Peyer's patch (tissue), 4 donors: ENCODE measurements at places on chromosomes 2 and 18. TPM values are rescaled to one million over a fixed set of nuclear protein-coding genes. Genes with fewer than 3 reads are reported as not detected.

DNA sequence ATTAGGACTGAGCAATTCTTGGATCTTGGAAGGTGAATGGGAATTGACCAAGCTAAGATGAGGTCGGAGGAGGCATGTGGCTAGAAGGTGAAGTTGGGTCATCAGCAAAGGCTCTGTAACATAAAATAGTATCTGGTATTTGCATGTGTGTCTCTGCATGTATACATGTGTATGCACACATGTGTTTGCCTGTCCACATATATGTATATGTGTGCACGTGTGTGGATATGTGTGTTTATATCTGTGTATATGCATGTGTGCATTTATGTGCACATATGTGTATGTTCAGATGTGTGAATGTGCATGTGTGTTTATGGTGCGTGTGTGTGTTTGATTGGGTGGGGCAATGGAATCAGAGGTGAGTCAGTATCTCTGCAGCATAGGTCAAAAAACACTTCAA lies 664.3 kb downstream of the CNTNAP5 start:
- no peak for DNase-seq

DNA sequence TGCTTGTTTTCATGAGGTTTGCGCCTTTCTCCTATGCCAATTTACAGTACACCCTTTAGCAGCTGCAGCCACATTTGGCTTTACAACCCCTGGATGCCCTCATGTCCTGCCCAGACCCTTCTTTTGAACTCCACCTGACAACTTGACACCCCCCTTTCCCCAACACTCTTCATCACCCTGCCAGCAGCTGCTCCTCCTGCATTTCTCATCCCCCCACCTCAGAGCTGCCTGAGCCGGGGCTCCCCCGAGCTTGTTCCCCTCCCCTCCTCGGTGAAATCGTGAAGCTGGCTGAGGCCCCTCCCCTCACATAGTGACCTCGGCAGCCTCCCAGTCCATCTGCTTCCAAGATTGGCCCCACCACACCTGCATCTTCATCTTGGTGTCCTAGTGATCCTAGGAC lies 40.5 kb downstream of the LRRFIP1 start:
- no peak for DNase-seq

DNA sequence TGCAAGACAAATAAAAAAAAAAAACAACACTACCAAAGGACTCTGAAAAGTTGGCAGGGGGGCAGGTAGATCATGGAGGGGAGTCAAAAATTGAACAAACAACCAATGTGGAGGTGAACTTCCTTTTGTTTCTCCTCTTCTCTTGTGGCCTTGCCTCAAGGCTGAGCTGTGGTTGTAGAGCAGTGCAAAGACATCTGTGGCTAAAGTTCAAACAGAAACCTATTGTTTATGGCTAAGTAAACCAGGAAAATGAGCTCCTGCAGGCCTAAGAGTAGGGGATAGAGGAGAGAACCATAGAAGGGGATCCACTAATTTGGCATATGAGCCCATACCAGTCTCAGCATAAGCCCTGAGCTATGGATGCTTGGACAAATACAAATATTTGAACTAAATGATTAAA lies 40.2 kb upstream of the EGR4 start:
- DNase-seq: no peak

- DNase-seq: no peak
These were observed 297.5 kb downstream of the PIEZO2 start for GRCh38 chr18:10851824-10852319.

DNA sequence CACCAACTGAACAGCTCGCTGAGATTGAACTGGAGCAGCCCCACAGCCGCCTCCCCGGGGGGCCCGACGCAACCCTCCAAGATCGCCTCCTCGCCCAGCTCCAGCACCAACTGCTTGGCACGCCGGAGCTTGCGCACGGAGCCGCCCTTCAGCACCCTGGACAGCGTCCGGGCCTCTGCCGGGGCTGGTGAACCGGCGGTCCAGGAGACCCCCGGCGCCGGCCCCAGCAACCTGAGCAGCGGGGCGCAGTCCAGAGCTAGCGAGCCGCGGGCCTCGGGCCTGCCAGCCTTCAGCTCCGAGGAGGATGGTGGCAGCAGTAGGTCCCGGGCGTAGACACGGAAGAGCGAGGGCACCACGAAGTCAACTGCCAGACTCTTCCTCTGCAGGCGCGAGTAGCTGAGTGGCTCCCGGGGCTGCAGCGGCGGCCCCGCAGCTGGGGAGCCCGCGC lies 1.2 kb downstream of the ALK start:
- no peak for DNase-seq

DNA sequence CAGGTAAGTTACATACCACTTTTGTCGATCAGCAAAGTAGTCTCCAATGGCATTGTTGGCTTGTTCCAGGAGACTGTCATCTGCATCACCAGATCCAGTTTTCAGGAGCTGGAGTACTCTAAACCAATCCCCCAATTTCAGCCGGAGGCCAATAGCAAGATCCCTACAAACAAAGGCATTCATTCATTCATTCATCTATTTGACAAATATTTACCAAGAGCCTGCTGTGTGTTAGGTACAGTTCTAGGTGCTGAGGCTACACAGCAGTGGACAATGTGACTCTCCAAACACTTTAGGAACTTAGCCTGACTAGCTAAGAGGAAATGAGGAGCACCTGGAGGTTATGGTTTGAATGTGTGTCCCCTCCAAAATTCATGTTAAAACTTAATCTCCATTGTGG lies 34.4 kb upstream of the TTC32 start:
- no peak for DNase-seq

DNA sequence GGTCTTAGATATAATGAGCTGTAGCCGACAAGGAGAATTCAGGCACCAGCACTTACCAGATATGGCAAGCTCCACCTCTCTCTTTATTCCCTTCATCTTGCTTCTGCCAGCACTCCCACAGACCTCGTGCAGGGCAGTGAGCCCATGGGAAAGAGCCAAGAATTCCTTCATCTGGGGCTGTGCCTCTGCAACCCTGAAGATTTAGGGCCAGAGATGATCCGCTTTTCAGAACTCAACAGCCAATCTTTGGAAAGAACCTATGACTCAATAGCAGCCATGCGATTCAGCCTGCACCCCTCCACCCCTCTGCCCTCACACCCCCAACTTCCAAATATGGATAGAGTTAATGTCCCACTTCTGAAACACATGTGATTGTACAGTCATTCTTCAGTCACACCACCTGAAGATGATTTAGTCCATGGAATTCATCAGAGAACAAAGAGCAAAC lies 533.7 kb upstream of the TNP1 start:
- no peak for DNase-seq

DNA sequence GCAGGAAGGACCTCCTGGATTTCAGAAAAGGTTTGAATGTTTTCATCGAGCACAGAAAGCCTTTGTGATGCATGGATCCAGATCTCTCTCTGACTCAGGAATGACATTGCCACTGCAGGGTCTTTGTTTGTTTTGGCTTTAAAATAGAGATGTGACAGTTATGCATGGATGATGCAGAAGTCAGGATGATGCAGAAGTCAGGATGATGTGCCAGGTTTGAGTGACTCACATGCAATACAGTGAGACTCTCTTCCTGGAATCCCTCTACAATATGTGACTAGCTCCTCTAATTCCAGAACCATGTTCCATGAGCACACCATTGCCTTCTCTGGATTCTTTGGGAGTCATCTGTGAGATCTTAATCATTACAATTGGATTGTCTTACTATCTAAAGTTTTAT lies 177.9 kb upstream of the RAB6C start:
- no peak for DNase-seq

- DNase-seq: no peak
These were observed 213.1 kb upstream of the MC4R start for GRCh38 chr18:60585670-60586069.

DNA sequence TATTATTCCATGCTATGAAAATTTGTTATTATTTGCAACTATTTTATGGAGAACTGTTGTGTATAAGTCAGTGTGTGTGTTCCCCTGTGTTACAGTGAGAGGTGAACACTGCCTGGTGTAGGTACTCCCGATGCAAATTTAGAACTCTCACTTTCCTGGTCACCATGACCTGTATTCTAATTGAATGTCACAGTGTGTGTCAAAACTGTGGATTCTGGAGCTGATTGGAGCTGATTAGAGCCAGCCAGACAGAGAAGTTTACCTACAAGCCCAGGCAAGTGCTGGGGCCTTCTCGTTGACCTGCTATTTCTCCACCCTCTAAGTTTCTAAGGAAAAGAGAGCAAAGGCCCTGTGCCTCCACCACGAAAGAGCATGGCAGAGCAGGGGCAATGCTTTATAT lies 216.0 kb downstream of the NYAP2 start:
- no peak for DNase-seq

- DNase-seq: no peak
These were observed 187.2 kb upstream of the FANCL start for GRCh38 chr2:58428096-58429013.

DNA sequence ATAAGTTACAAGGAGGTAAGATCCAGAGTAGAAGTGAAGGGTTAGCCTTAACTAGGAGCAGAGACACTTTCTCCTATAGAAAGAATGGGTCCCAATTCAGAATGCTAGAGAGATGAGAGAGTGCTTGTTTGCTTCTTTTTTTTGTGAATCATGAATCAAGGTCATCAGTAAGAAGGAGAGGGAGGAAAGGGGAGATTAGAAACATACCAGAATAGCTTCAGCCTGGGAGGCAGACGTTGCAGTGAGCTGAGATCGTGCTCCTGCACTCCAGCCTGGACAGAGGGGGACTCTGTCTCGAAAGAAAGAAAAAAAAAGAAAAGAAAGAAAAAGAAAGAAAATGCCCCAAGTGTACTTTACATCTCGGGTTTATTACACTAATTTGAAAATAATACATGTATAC lies 55.8 kb upstream of the SLC35F5 start:
- no peak for DNase-seq

GRCh38 chr2:125745514-125745913 lies 910.4 kb upstream of the GYPC start:
- DNase-seq: no peak

GRCh38 chr2:100845141-100845991 lies 25.4 kb downstream of the NPAS2 start:
- no peak for DNase-seq

- no peak for DNase-seq
These were observed 399.3 kb downstream of the LRATD1 start for GRCh38 chr2:15031745-15032240.

DNA sequence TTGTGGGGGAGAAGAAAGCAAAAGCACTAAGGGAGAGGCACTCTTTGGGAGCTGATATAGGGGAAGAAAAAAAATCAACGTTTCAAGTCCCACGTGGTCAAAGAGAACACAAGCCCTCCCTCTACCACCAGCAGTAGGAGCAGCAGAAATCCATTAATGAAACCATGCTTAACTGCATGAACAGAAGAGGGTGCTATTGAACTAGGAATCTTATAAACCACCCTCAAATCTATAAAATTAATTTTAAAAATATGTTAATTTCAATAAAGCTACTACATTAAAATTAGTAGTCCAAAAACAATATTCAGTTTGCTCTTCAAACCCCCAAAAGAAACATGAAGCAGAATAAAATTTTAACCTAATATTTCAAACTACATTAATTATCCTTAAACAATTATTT lies 147.8 kb downstream of the TMEM18 start:
- DNase-seq: no peak

SERPINB12 gene
- total RNA-seq: not detected

RGPD8 gene
- 16.8 TPM for total RNA-seq

CYP27C1 gene
- total RNA-seq: not detected

ATOH8 gene
- 9.8 TPM for total RNA-seq

CTIF gene
- total RNA-seq: 26.1 TPM
